ENCODE measurements at places on chromosomes 11 and 22.

- peak; percentile 78 for DNase-seq
Observed at GRCh38 chr11:72722050-72722748, 30.0 kb downstream of the ARAP1 start.

DNA sequence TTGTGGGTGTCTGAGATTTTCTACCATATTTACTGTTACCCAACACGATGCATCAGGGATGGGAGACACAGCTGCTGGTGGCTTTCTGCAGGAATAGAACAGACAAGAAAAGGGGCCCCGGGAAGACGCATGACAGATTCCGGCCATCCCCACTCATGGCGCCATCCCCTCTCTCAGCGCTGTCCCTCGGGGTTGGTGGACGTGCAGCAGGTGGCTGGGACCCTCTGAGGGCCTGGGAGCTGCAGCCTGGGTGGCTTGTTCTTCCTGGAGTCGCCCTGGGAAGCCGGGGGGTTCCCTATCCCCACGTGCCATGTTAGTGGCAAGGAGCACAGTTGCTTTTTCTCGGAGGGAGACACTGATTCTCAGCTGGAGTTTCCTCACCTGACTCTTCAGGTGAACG is 1123.3 kb downstream of the BRD1 start:
- no peak for DNase-seq

- no peak for DNase-seq
Observed at GRCh38 chr22:43118953-43119458, 8.5 kb downstream of the BIK start.

DNA sequence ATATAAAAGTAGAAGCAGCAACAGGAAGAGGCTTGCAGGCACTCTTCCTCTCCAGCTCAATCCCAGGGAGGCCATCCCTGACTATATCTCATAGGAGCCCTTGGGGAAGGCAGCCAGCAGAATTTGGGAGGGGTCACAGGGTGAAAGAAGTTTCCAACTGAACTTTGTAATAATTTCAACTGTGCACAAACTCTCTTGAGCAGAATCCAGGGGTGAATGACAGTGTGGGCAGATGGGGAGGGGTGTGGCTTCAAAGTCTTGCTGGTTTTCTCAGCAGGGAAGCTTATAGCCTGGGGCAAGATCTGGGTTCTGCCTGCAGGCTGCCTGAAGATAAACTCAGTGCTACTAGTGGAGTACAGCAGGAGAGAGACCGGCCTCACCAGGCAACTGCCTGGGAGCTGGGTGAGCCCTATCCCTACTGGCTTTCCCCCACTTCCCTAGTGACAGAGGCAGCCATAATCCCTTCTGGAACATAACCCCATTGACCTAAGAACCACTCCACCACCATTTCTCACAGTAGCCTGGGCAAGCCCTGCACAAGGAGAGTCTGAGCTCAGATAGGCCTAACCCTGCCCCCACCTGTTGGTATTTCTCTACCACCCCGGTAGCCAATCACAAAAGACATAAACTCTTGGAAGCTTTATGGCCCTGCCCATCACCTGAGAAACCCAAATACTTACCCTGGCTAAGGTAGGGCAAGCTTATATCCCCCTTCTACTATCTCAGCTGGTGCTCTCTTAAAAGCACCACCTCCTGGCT is 17.8 kb upstream of the TTC12 start:
- no peak for DNase-seq

GRCh38 chr11:21628641-21629040 is 564.2 kb upstream of the ANO5 start:
- no peak for DNase-seq

DNA sequence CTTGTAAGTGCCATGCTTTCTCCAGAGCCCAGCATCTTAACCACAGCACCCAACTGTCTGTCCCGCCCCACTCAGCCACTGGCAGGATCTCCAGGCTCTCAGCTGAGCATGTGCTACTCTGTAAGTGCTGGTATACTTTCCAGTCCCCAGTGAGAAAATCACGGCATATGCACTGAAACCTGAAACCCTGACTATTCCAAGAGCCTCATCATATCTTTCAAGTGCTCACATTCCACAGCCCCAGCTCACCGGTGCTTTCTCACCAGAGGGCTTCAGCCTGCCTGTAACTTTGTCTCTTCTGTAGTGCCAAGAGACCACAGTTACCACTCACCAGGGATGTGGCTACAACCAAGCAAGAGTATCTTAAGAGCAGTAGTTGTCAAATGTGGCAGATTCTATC is 24.4 kb upstream of the PAMR1 start:
- DNase-seq = peak; percentile 93
